Activated CD8-positive, alpha-beta memory T cell treated with anti-CD3 and anti-CD28 coated beads, Interleukin-2, amount 50 U/mL, for 48 hours (primary cell): ENCODE measurements at places on chromosomes 5 and 9.

- DNase-seq: no peak
Measured at GRCh38 chr9:107898761-107899160, 409.2 kb upstream of the KLF4 start.

- no peak for DNase-seq
Measured at GRCh38 chr9:414595-414994, 199.9 kb downstream of the DOCK8 start.

- DNase-seq: no peak
Measured at GRCh38 chr5:65395526-65396155, 86.1 kb downstream of the ADAMTS6 start.

DNA sequence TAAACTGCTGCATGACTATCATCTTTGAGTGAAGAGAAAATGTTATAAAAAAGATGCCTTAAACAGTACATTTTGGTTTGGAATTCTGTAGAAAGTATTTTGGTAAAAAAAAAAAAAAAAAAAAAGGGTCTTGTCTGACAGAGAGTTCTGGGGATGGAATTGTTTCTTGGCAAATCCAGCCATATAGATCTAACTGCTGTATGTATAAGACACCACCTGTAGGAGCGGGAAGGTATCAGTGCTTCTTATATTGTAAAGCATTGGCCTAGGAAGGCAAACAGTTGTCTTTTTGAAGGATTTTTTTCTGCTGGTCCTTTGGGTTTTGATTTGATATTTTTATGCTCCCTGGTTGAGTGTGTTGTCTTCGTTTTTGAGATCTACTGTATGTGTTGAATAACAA, 2.8 kb downstream of the PURA start:
- no peak for DNase-seq

DNA sequence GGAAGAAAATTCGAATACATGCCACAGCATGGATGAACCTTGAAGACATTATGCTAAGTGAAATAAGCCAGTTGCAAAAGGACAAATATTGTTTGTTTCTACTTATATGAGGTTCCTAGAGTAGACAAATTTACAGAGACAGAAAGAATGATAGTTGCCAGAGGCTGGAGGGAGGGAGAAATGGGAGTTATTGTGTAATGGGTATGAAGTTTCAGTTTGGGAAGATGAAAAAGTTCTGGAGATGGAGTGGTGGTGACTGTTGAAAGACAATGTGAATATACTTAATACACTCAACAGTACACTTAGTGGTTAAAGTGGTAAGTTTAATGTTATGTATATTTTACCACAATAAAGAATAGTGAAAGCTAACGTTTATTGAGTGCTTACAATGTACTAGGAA, 99.6 kb upstream of the SLC44A1 start:
- no peak for DNase-seq

GRCh38 chr9:93473411-93473810, 20.0 kb upstream of the FAM120AOS start:
- no peak for DNase-seq

DNA sequence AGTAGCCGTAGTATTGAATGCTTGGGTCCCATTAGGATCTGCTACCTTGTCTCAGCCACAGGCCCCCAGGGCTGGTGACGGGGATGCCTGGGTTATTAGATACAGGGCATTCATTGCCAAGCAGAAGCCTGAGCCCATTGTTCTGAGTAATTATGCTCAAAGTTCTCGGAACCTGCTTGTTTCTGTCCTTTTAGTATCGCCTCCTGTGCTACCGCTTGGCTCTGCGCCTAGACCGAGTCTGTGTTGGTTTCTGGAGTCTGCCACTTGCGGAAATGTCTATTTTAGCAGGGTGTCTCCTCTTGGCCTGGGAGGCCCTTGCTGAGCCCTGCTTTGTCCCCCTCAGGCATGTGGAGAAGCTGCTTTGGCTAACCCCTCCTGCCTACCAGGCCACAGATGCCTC, 506.1 kb downstream of the BNC2 start:
- no peak for DNase-seq

- DNase-seq: no peak
Measured at GRCh38 chr9:68836788-68837187, 131.7 kb downstream of the PIP5K1B start.

DNA sequence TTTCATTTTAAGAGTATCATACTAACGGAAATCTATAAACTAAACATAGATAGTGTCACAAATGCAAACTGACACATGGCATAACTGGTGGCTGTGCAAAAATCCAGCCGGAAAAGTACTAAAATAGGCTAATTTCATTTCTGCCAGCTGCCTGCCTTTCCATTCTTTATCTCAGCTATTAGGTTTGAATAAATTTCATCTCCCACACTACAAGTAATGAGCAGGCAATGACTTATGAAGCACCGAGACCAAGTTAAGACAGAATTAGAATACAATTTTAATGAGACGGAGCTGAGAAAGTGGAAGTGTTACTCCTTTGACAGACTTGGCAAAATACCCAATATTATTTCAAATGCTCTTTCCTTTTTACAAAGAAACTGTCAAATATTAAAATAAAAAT, 258.8 kb upstream of the ZNF608 start:
- no peak for DNase-seq

DNA sequence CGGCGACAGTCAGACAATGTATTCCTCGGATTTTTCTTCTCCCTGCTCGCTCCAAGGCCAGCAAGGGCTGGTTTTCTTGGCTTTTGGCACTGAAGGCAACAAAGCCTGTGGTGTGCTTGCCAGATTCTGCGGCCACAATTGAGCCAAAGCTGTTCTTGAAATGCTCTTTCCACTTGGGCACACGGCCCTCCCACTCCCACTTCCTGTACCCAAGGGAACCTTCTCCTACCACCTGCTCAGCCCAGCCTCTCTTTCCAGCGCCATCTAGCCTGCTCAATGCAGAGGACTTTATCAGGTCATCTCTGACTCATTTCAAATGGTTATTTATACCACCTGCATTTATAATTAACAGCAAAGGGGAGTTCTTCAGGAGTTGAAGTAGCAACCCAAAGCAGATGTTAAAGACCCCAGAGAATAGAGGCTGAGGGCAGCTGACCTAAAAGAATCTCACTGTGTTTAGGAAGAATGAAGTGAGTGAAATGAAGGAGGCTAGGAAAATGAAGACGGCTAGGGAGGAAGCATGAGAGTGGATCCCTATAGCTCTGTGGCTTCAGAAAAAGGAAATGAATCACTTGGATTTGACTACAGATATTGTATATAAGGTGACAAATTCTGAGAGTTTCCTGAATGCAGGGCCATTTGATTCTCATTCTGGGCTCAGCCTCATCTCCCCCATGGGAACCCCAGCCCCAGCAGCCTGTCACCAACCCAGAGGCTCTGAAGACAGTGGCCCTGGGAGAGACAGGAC, 439.0 kb downstream of the ENC1 start:
- no peak for DNase-seq

DNA sequence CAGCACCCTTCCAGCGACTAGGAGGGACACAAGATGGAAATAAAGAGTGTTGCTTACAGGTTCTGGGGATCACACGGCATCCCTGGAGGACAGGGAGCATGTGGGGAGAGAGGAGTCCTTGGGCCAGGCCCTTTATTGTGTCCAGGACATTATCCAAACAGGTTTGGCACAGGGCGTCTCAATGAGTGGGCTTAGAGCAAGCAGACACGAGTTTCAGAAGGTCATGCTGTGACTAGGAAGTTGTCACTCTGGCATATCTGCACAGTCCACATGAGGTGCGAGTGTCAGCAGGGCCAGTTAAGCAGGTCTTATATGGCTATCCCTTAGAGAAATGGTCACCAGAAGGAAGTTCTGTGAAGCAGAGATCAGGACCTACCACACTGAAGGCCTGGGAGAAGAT, 174.5 kb upstream of the OTULINL start:
- DNase-seq: no peak

DNA sequence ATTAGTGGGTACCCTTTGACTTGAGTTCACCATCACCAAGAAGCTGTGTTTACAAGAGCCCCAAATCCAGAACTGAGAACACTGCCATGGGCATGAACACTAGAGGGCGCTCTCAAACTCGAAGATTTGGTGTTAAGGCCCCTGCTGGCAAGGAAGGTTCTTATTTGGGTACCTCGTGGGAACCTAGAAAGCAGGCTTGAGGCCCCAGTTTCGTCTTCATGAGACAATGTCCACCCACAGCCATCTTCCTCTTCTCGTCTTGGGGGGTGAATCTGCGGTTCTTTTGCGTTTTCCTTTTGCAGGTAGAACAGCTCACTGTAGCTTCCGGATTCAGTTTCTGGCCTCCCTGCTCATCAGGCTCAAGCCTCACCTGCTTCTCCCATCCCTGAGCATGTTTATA, 184.0 kb downstream of the SEMA5A start:
- peak; percentile 63 for DNase-seq

DNA sequence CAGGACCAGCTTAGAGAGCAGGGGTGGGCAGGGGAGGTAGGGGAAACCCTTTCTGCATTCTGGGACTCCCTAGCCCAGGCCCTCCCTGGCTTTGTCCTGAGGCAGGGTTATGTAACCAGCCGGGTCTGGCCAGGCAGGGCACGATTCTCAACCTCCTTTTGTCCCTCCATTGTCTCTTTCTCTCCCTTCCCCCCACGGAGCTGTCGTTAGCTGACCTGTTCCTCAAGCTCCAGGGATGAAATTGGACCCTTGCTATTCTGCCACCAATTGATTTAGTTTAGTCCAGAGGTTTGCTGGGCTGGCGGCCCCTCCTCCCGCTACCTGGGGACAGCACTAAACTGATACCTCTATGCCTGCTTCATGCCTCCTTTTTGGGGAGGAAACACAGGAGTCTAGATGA, 9.4 kb upstream of the NDST1 start:
- no peak for DNase-seq

DNA sequence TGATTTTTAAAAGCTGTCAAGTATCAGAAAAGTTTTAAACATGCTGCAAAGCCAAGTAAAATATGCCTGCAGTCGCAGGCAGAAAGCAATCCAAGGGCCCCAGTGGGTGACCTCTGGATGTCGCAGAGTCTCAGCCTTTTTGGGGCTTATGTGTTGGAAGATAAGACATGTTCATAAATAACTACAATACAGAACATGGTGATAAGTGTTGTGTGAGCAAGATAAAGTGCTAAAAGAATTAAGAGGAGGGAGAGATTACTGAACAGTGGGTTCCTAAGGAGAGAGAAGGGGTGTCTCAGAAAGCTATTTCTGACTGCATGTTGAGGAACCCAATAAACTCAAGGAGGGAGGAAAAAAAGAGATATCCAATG, 78.9 kb upstream of the ADRB2 start:
- no peak for DNase-seq

GRCh38 chr9:18947892-18948339, 85.1 kb downstream of the SAXO1 start:
- DNase-seq: no peak

GRCh38 chr5:105034401-105034763, 1471.8 kb upstream of the NUDT12 start:
- DNase-seq: no peak

DNA sequence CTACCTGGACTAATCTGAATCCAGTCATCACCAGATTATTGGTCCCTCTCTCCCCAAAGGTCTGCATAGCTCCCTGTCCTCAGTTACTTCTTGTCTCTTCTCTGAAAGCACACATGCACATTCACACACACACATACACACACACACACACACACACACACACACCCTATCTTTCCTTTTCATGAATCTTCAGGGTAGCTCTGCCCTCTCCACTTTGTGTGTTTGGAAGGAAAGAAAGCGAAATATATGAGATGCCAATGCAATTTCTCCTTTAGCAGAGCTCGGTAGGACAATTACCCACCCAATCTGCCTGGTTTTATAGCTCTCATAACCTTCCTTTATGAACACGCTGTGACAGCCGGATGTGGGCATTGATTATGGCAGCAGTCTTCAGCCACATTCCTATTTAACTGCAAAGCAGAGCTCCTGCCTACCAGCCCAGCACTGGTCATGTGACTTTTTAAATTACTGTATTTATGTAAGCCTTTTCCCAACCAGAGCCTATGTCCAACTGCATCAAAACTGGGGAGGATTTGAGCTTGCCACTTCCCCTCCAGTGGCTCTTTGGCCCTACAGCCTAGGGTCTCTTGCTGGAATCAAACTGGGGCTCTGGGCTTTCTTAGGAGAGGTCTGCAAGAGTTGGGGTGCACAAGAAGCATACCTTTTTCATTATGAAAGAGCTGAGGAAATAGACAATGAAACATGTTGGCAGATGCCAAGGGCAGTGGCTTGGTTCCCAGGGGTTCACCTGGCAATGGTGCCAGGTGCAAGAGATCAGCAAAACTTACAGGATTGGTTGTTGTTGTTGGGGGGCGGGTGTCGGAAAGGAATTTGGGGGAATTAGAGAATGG, 20.8 kb upstream of the MATR3 start:
- DNase-seq: no peak

GRCh38 chr5:53211799-53212198, 102.2 kb upstream of the MOCS2 start:
- no peak for DNase-seq
